ENCODE measurements at places on chromosomes 6 and 20. TPM values are rescaled to one million over a fixed set of nuclear protein-coding genes. Genes with fewer than 3 reads are reported as not detected.

The CEBPB gene
- total RNA-seq = 162 TPM

The ANKRD66 gene
- total RNA-seq = not detected

The SAMD3 gene
- total RNA-seq = 0.65 TPM

The AKAP12 gene
- total RNA-seq = 70.1 TPM

The PAX1 gene
- 0.49 TPM for total RNA-seq

The MUCL3 gene
- not detected for total RNA-seq

The ULBP1 gene
- total RNA-seq = 0.61 TPM

The PLTP gene
- total RNA-seq = 23.0 TPM
